ENCODE measurements at places on chromosomes 4 and X.

GRCh38 chr4:32427566-32427965 is 1707.4 kb downstream of the PCDH7 start:
- no peak for DNase-seq

GRCh38 chr4:5878359-5878758 is 14.5 kb downstream of the CRMP1 start:
- DNase-seq = no peak

DNA sequence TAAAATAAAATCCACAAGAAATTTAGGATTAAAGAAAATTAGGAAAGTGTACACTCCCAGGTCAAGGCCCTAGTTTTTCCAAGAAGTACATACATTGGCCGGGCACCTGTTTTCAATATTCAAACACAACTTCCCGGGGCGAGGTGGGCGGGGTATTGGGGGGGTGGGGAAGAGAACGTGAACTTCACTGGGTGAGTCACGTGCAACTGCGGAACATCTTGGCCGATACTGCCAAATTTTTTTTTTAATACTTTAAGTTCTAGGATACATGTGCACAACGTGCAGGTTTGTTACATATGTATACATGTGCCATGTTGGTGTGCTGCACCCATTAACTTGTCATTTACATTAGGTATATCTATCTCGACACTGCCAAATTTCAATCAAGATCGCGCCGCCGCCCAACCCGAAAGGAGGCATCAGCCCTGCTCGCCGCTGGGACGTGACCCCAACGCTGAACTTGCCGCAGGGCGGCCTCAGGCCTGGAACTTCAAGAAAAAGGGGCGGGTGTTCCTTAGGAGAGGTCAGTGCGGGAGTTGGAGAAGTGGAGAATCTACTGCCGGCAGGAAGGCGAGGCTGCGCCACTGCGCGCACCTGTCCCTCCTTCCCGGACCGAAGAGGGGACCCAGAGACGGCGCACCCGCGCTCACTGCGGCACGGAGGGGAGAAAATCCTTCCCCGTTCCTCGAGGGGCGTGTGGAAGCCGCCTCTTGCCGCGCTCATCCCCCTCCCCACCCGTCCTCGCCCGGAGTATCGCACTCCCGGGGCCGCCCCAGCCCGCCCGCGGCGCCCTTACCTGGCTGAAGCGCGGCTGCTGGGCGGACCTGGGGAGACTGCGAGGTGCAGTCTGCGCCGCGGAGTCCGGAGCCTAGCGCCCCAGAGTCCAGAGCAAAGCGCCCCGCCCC is at the start of gene TEC:
TEC (minus strand) TSS at position 883 of the 905 bp plus-strand sequence. CDS start 41,224 bp downstream, outside the sequence.
- DNase-seq = no peak

DNA sequence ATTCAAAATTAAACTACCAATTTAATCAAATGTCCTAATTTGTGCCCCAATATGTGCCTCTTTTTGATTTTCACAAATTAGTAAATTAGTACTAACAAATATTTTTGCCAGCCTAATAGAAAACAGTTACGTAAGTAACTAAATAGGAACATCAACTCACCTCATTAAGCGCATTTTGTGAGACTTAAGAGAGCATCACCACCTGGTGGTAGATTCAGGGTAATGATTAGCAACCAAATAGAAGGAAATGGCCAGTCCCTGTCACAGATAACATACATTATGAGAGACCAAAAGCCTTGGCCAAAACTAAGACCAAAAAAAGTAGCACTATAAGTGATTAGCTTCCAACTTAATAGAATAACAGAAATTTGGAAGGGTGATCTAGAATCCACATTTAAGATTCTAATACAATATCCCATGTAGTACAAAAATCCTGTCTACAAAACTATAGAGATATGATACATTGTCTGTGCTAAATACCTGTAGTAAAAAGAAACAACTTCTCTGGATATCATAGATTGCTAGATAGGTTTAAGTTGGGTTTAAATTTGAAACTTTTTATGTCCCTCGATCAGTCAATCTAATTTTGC is 46.7 kb downstream of the C4orf46 start:
- no peak for DNase-seq

DNA sequence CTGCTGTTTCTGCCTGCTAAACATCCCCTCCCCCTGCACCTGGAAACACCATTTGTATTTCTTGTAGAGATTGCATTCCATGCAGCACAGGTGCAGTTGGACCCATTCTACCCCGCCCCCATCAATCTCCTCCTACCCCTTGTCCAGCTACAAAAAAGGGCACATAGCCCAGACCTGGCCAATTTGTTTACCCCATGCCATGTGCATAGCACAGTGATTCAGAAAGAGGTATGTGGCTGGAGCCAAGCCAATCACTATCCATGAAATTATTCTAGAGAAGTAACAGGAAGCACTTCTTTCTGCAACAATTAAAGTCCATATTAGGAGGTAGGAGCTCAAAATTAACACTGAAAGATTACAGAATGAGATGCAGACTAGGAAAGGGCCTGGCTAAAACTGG is 20.2 kb upstream of the TMEM184C start:
- peak; percentile 12 for DNase-seq

GRCh38 chr4:54144661-54145171 is 44.8 kb downstream of the GSX2 start:
- no peak for DNase-seq

DNA sequence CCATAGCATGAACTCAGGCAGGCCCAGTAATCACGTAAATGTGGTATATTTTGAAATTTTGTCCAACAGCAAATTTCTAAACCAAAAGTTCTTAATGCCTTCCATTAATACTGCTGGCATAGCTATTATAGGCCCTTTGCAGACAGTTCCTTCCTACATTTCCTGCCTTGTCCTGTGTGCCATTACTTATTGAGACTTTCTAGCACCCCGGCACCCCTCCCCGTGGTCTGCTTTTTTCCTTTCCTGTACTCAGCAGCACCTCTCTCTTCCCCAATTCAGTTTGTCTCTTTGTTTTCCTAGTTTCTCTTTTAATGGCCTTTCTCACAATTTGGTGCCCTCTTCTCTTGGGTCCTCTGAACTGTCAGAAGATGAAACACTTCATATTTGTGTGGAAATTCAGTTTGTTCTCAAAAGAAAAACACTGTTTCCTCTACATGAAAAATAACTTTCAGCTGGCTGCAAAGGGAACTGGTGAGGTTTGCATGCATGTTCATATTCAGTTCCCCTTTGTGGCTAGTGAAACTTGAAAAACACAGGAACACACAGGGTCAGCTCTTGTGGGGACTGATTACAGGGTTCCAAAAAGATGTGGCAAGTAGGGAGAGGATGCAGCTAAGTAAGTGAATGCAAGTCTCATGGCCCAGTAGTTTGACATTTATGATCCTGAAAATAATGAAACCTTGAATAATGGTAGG is 17.1 kb downstream of the GPR34 start:
- no peak for DNase-seq

DNA sequence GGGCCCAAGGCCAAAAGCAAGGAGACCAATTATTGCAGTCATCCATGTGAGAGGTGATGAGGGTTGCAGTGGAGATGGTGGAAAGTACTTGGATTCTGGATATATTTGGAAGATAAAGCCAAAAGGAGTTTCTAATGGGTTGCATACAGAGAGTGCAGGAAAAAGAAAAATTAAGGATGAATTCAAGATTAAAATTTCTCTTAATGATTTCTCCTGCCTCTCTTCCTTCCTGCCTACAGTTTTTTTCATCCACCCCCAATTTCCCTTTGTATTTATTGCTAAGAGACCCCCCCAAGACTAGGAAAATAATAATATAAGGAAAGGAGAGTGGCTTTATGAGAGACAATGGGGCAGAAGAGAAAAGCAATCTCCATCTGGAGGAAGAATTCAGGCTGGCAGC is 8.6 kb upstream of the FGF5 start:
- DNase-seq = no peak

- DNase-seq = no peak
Observed at GRCh38 chr4:17500574-17500973, 11.3 kb downstream of the QDPR start.

DNA sequence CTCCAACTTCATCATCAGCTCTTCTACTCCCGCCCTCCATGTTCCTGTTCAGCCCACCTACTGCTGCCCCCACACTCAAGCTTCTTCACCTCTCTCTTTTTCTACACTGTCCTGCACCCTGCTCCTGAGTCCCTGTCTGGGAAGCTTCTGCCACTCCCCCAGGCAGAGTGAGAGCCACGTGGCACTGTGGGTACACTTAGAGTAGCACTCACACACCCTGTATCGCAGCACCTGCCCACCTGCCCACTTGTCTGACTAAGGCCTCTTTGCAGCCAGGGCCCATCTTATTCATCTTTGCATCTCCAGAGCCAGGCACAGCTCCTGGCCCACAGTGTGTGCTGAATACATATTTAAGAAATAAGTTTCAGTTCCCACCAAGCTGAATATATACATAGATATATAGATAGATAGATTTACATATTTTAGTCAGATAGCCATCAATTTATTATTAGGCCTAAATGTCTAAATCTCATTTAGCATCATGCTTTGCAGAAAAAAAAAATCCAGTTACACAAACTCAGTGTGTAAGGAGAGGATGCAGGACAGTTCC is 24.9 kb downstream of the CCDC149 start:
- DNase-seq = no peak

GRCh38 chr4:108796173-108796572 is 33.3 kb upstream of the ETNPPL start:
- DNase-seq = no peak

GRCh38 chrX:38847206-38847902 is 46.1 kb downstream of the MID1IP1 start:
- DNase-seq = no peak

GRCh38 chr4:8343262-8343966 is 73.9 kb downstream of the HTRA3 start:
- DNase-seq = no peak

DNA sequence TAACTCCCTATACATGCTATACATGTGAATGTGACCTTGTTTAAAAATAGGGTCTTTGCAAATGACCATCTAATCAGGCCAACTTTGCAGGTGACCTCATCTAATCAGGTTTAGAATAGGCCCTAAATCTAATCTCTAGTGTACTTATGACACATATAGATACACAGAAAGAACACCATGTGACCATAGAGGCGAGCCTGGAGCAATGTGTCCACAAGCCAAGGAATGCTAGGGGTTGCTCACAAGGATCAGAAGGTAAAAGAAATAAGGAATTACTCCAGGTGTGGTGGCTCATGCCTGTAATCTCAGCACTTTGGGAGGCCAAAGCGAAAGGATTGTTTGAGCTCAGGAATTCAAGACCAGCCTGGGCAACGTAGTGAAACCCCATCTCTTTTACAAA is 9.6 kb upstream of the C4orf36 start:
- DNase-seq = no peak

GRCh38 chrX:44973420-44973932 is 100.5 kb downstream of the KDM6A start:
- DNase-seq = no peak

- DNase-seq = no peak
Observed at GRCh38 chr4:114364857-114365256, 233.8 kb upstream of the UGT8 start.

Measured in H54 (cell line).